NCI-H774 (cell line): ENCODE measurements at places on chromosomes 7 and 10.

GRCh38 chr7:100191775-100192174 lies 14.1 kb downstream of the STAG3 start:
- DNase-seq = no peak

DNA sequence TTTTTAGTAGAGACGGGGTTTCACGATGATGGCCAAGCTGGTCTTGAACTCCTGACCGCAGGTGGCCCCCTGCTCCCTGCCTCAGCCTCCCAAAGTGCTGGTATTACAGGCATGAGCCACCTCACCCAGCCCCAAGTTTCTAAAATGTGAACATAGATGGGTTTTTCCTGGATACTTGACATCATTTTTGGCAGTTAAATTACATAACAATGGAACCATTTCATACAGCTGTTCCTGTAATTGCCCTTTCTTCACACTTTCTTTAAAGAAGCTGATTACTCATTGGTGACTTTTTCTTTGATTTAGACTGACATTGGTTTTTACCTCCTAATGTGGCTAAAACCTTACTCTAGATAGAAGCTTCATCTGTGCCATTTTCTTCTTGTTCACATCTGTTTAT lies 5.9 kb downstream of the ZKSCAN1 start:
- DNase-seq = no peak

GRCh38 chr10:48623607-48624132 lies 18.8 kb upstream of the ARHGAP22 start:
- DNase-seq = no peak

- no peak for DNase-seq
Measured at GRCh38 chr7:28067171-28067570, 113.4 kb downstream of the JAZF1 start.

- no peak for DNase-seq
Measured at GRCh38 chr10:48803801-48804584, 119.3 kb downstream of the WDFY4 start.

DNA sequence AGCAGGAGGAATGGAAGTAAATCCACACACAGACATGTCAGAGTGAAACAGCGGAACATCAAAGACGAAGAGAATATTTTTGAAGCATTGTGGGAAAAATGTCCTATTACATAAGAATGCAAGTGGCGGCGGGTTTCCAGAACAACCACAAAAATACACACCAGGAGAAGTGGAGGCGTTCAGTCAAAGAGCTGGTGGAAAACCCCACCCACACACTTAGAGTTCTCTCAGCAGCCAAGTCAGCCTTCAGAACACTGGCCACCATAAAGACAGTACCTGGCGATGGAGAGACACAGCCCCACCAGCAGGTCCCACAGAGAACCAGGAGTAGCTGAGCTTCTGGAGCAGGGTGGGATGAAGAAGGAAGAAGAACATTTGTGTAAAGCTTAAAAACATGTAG lies 23.7 kb downstream of the NKX6-2 start:
- DNase-seq = no peak

- DNase-seq = no peak
Measured at GRCh38 chr10:71211775-71212317, 524 bp upstream of the UNC5B start.

- DNase-seq = no peak
Measured at GRCh38 chr10:101014230-101014884, 14.7 kb downstream of the LZTS2 start.

DNA sequence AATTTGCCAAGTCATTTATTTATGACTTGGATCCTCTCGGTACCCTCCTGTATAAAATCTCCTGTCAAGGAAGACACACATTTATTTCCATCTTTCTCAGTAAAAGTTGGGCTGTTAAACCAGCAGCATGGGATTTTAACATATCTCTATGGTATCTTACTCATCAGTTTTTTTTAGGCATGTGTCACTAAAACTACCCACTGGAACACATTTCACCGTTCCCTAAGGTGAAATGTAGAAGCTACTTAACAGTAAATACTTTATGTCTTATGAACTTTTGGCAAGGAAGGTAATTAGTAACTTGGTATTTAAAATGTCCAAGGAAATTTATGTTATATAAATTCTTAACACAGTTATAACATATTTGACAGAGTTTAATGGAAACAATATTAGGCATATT lies 152.5 kb upstream of the HDAC9 start:
- no peak for DNase-seq

DNA sequence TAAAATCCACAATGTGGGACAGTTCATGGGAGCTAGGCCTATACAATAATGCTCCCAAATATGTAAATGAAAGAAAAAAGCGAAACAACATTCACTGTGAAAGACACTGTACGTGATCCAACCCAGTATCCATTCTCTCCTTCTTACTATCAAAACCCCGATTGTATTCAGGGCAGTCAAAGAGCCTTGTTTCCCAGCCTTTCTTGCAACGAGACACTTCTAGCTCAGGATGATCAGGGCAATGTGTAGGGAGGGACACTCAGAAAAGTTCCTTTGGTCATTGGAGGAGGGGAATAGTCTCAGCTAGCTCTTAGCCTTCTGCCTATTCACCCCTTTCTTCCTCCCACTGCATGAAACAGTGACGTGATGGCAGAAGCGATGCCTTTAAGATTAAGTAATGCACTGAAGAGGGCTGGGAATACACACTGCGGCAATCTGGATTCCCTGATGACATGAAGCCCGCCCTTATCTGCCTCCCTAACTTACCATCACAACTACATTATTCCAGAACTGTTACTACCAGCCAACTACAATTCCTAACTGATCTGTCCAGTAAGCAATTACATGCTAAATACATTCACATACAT lies 27.3 kb downstream of the UBE2H start:
- DNase-seq = no peak

GRCh38 chr7:100476903-100477870 lies 1.8 kb downstream of the TSC22D4 start:
- no peak for DNase-seq

DNA sequence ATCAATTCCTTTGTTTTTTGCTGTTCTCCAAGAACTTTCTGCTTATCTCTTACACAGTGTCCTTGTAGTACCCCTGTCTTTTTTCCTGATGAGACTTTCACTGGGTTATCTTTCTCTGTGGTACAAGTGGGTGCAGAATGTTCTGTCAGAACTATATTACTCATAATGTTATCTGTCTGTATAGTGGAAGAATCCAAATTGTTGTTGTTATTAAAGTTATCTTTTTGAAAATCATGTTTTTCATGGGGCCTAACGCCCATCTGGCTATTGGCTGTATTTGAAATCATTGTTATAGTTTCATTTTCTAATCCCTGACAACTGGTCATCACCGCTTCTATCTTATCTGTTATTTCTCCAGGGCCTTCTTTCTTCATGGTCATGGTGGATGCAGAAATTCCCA lies 163.0 kb upstream of the CCDC6 start:
- no peak for DNase-seq

DNA sequence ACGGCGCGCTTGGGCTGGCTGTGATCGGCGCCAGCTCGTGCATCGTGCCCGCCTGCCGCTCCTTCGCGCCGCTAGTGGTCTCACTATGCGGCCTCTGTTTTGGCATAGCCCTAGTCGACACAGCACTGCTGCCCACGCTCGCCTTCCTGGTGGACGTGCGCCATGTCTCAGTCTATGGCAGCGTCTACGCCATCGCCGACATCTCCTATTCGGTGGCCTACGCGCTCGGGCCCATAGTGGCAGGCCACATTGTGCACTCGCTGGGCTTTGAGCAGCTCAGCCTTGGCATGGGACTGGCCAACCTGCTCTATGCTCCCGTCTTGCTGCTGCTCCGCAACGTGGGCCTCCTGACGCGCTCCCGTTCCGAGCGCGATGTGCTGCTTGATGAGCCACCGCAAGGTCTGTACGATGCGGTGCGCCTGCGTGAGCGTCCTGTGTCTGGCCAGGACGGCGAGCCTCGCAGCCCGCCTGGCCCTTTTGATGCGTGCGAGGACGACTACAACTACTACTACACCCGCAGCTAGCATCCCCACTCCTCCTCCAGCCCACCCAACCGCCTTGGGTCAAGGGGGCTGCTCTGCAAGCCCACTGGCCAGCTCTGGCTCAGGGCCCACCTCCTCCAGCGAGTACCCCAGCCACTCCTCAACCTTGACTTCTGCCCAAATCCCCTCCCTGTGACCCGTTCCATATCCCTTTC lies 1.9 kb downstream of the SLC18A3 start:
- DNase-seq = no peak

DNA sequence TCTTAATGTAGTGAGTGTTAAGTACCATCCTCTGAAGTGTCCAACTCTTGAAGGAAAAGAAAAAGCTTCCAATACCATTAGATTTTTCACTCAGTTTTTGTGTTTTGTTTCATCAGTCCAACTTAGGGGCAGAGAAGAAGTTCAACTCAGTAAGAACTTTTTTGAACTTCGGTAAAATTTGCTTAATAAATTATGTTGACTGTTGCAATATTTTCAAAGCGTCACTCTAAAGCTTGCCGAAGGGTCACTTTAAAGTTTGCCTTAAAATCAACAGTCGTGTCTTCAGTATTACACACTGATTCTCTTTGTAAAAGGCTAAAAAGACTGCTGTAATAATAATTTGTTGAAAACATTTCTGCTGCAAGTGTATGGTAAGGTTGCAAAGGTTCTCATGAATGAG lies 17.6 kb downstream of the CD36 start:
- DNase-seq = no peak

GRCh38 chr10:71743866-71744265 lies 24.3 kb upstream of the C10orf105 start:
- DNase-seq = no peak

GRCh38 chr10:6239213-6239991 lies 36.7 kb downstream of the PFKFB3 start:
- DNase-seq = no peak

- DNase-seq = no peak
Measured at GRCh38 chr10:133362846-133363245, 5.0 kb upstream of the FUOM start.

DNA sequence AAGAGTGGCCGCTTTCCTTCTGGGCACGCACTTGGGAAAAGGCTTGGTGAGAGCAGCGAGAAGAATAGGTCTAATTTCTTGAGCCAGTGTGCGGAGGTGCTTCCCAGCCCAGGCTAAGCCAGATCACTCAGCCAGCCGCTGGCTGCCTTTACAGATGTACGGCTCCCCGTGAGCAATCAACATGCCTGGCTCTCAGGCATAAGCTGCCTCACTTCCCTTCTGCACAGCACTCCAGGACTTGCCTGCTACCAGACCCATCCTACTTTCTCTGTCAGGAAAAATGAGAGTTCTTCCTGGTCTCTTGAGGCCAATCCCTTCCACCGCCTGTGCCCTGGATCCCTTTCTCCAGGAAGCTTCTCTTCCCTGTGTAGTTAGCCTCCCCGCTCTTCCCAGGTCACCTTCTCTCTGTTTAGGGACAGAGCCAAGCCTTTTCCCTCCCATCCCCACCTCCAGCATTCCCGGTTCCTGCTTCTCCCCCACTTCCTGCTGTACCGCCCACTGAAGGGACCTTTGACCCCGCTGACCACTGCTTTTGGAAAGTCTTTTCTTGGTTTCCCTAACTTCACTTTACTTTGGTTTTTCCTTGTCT lies 1.1 kb upstream of the ACTR3C start:
- DNase-seq = no peak

DNA sequence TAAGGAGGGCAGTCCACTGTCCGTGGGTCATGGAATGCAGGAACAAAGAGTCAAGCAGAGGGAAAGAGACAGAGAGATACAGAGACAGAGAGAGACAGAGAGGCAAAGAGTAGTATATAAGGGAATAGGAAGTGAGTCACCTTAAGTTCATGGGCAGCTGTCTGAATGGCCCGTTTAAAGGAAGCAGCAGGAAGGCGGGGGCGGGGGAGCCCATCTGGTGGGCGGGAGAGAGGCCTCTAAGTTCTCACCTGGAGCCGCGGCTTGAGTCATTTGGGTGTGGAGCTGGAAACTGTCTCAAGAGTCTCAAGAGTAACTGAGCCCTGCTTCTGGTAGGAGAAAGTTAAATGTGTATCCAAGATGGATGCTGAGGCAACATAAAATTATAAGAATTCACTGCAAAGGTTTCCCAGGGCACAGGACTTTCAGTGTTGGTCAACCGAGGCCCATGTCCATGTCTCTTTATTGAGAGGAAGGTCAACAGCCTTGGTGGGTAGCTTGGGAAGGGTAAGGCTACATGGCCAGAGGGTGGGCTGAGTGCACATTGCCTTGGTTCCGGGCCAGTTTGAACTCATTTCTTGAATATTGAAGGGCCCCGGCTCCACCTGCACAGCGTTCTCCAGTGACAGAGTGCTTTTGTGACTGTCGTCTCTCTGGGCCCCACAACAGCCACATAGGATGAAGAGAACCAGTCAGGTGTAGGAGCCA lies 85.5 kb upstream of the CACUL1 start:
- DNase-seq = no peak

DNA sequence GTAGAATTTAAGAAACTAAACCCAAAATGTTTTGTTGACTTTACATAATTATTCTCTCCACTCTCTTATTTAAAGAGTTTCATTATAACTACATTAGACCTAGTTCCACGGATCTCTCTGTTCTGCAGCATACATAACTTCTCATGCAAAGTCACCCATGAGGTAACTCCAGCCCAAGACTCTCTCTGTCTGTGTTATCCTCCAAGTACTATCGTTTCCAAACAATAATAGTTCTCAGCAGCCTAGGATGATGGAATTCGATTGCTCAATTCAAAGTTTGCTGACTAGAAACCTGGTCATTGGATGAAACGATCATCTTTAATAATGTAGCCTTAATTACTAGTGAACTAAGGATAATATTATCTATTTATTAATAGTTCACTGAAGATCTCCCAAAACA lies 203.1 kb upstream of the PTN start:
- no peak for DNase-seq

GRCh38 chr10:111973306-111973705 lies 210.3 kb downstream of the GPAM start:
- DNase-seq = no peak

DNA sequence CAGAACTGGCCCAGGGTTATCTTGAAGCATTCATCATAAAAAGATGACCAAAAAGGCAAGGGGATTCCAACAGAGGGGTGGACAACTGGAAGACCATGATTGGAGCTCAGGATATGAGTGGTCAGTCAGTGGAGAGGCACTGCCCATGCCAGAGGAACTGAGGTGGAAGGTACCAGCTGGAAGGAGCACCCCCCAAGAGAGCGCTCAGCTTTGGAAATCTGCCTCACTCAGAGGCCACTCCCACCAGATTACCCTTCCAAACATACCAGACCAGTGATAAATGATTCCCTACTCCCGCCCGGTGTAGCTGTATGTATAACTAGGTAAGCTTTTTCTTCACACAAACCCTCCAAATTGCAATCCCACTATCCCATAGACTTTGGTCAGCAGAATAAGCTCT lies 257.0 kb upstream of the SLC26A5 start:
- DNase-seq = no peak

- no peak for DNase-seq
Measured at GRCh38 chr7:64744680-64745079, 49.5 kb upstream of the ZNF138 start.

- no peak for DNase-seq
Measured at GRCh38 chr10:24209432-24209771, 464 bp downstream of the KIAA1217 start.

DNA sequence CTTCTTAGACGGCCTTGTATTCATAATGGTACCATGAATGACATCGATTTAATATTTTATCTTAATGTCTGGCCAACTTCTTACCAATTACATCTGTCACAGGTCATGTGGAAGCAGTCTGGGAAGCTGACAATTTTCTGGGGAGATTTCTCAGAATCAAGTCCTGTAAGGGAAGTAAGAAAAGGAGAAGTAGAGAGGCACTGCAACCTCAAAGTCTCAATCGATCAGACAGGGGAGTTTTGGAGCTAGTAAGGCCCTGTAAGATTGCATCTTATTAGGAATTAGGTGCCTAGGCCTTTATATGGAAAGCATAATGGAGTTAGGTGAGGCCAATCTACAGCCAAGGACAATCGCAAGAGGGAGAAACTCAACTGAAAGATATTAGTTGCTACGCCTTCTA lies 694.6 kb upstream of the SORCS1 start:
- no peak for DNase-seq
